CD4-positive, alpha-beta T cell treated with Interferon gamma for 1 hour (primary cell): ENCODE measurements at places on chromosomes 4 and X.

GRCh38 chrX:108221301-108221864 is 129.8 kb downstream of the ATG4A start:
- DNase-seq = no peak

DNA sequence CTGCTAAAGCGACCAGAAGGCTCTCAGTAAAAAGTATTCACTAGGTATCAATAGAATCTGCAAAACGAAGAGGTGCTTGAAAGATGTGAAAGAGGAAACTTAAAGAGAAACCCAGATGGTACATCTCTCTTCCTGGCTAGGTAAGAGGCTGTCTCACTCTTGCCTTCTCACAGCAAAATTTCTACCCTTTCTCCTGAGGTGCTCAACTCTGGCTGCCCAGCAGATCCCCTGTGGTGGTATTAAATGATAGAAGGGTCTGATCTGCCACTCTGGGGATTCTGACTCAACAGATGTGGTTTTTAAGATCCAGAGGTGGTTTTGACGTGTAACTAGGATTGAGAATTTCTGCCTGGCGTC is 14.9 kb upstream of the TSPAN5 start:
- no peak for DNase-seq

DNA sequence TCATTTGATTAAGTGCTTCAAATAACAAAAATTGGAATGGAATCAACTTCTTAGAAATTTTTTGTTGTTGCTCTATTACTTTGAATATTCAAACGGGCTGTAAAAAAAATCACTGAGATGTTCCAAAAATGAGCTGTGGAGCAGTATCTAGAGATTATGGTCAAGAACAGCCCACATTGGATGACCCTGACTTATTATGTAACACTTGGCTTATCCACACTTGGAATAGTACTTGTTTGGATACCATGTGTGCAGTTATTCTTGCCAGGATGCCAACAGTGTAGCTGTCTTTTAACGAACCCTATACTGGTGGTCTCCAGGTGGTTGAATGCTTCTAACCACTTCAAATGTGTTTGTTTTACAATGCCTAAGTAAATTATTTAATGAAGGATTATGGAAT is 64.9 kb upstream of the CAMK2D start:
- no peak for DNase-seq

- DNase-seq = no peak
These were observed 952.3 kb downstream of the RPA4 start for GRCh38 chrX:97835969-97836368.

DNA sequence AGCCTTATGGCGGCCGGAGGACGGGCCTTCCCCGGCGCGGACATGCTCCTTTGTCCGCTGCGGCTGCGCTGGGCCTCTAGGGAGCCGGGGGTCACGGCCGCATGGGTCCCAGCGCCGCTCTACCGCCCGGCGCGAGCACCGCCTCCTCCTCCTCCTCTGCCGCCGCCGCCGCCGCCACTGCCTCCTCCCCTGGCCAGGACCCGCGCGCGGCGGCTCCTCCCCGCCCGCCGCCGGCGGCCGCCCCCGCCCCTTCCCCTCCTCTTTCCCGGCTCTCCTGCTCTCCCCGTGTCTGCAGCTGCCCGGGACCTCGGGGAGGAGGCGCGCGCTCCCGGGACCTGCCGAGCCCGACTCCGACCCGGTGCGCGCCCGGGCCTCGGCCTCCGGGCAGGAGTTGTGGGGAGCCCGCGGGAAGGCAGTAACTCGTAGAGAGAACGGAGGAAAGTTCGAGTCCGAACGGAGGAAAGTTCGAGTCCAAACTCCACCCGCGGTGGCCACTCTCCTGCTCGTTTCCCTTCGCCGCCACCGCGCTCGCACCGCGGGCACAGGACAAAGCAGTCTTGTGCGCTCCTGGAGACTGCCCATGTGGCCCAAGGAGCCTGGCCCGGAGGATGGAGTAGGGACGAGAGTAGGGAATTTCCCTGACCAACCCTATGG is at the start of gene ADGRA3:
Gene ADGRA3 (minus strand): TSS at position 179 of the 654 bp plus-strand sequence. CDS start 282 bp downstream, outside the sequence.
- peak; percentile 5 for DNase-seq

DNA sequence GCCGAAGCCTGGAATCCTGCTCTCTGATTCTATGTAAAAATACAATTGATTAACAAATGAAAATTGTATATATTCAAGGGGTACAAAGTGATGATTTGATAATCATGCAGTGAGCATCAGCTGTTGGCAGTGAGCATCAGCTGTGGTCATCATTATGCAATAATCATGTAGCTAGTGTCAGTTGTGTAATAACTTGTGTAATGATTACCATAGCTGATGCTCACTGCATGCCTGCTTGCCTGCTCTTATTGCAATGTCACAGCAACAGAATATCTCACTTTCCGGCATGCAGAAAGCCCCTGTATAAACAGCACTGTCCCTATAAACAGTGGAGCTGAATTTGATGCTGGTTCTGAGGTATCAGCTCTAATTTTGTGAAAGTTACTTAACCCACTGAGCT is 46.8 kb downstream of the SULT1B1 start:
- peak; percentile 34 for DNase-seq

DNA sequence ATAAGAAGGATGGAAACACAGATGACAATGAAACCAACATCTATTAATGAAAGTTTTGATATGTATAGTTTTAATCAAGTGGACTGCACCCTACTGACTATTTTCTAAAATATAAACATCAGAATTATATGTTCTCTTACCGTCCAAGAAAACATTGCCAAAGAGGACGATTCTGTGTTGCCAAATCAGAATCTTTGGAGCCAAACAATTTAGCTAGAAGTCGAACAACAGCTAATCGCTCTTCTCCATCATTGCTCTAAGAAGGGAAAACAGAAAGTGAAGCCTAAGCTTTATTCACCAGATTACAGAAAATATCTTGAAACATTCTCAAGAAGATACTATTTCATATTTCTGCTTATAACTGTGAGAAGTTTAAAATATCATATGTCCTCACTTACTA is 64.2 kb downstream of the PDS5A start:
- DNase-seq = no peak

DNA sequence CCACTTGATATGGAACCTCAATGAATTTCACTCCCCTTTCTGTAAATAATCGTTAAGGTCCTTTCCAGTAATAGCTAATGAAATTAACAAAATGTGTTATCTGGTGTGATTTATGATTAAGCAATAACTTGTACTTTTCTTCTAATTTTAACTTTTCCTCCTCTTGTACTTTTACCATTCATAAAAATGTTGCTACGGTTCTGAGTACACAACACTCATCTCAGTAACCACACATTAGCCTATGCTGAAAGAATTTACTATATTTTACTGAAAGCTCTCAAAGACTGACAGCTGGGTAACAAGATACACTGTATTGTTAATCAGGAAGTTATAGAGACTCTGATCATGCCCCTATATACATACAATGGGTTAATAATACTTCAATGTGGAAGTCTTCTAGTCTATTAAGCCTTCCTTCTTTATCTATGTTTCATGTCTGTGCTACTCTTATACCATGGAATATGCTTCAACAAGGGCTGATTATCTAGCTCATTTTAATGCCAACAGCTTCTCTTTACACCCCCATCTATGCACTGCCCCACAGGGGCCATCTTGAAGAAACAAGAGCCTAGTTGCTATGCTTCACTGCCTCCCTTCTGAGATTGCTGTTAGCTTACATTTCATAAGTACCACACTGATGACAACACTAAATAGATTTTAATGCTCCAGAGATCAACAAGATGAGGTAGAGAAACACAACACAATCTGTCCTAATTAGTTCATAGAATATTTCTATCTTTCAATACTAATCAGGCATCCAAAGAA is 39.1 kb downstream of the LAMP2 start:
- DNase-seq = no peak

DNA sequence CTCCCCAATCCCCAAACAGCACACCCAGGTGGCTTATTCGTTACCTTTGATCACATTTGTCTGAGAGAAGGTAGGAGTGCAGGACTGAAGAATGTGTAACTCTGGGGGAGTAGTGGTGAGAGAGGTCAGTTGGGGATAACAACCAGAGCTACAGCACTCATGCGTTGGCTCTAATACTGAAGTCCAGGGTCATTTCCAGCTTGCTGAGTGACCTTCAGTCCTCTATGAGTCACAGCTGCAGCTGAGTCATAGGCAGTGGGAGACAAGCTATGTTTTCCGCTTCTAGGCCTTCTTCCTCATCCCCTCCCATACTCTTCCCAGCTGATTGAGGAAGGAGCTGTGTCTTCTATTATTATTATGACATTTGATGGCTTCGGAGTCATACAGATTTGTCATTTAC is 31.6 kb upstream of the CT47C1 start:
- peak; percentile 13 for DNase-seq

DNA sequence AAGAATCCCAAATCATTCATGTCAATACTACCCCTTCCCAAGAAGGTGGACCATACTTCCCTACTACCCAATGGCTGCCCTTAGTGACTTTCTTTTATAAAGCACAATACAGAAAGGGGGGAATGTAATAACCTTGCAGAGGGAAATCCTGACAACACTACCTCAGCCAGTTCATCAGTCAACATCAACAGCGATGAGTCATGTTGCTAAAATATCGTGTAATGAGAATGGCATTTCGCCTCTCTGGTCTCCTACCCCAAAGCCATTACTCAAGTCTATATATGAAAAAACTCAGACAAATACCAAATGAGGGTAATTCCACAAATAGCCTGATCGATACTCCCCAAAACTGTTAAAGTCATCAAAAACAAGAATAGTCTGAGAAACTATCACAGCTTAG is 3.3 kb upstream of the MAGEA8 start:
- DNase-seq = no peak

- no peak for DNase-seq
These were observed 89.0 kb upstream of the C4orf50 start for GRCh38 chr4:6107114-6107791.
